ENCODE measurements at places on chromosomes 16 and 17.

DNA sequence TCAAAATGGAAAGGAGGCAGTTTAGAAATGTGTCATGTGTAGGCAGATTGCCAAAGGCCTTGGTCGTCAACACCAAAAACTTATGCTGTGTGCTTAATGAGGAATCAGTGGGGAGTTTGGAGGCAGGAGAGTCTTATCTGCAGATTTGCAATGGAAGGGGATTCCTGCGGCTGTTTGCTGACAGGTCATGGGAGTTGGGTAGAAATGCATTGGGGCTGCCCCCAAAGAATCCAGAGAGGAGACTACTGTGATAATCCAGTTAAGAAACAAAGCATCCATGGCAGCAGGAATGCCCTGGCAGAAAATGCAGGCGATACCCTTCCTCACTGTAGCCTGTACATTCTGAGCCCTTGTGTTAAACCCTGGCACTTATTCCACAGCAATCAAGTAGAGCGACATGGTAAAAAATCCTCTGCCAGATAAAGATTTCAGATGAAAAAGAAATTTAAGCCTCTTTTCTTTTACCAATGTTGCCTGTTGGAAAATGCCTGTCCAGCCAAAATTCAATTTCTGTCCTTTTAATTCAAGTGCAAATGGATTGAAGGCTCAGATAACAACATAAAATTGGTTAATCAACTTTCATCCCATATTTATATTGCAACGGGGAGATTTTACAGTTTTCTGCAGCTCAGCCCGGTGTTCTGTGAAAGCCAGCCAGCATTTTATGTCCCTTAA lies 491.0 kb upstream of the CDH5 start:
- no peak for DNase-seq

GRCh38 chr16:56607109-56607618 lies 1.2 kb upstream of the MT2A start:
- DNase-seq = no peak

GRCh38 chr17:67221062-67221998 lies 23.7 kb downstream of the HELZ start:
- no peak for DNase-seq

DNA sequence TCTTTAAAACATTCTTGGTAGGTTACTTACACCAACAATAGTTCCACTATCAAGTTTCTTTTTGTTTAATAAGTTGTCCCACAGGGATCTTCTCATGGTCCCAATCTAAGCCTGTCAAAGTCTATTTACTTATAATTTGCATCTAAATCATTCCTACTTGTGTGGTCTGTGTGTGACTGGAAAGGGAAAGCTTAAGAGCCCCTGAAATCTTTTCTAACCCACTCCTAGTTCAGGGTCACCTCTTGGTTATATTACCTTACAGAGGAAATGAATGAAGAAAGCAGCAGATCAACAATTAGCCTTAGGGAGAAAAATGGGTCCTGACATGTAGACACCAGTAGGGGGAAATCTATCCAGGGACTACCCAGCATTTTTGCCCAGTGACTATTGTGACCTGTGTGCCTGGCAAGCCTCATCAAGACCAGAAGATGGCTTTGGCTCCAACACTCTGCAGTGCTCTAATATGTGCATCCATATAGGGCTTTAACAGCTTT lies 110.4 kb upstream of the HAS3 start:
- DNase-seq = no peak

DNA sequence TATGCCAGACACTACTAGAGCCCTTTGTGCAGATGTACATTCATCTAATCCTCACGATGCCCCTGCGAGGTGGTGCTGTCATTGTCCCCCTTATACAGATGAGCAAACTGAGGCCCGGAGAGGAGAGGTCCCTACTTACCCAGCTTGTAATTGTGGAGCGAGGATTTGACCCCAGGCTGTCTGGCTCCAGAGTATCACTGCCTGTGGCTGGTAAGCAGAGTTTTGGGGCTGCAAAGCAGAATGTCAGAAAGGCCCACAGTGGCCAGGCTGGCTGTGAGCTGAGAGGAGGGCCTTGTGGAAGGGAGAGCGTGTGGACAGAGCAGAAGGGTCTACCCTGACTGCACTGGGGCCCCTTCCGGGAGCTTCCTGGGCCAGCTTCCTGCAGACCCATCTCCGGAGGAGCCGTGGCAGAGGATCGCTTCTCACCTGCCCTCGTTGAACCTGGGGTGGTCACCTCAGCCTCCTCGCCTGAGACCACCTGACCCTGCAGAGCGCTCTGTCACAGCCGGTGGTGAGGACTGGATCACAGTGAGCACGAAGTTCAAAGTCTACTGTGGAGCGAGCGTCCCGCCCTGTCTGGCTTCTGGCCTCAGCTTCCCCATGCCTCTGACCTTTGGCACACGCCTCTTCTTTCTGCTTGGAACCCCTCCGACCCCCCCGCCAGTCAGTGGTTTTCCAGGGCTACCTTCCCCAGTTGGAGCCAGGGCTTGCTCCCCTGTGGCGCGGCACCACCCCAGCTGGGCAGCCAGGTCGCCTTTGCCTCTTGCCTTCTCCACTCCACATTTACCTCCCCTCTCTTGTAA lies 12.1 kb downstream of the CMIP start:
- no peak for DNase-seq
